Activated naive CD4-positive, alpha-beta T cell treated with anti-CD3 and anti-CD28 coated beads, Interleukin-2, amount 10 ng/mL, durations not matched to agents 7 days and 5 days (primary cell): ENCODE measurements at places on chromosomes 3 and 15.

- DNase-seq = no peak
These were observed 63.2 kb downstream of the CFAP20DC start for GRCh38 chr3:58986654-58987053.

DNA sequence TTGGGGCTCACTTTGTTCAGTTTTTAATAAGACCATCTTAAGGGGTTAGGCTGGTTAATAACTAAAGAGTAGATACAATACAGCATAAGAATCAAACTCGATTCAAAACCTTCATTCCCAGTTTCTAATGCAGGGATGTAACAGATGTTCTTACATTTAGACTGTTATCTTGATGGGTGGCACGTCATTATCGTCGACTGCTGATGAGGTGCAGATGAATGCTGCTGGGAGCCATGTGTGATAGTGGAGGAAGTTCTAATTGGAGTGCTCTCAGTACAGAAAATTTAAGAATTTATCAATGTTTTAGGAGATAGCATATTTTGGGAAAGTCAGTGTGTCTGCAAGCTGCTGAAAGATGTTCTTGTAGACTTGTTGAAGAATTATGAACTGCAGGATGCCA is 331.5 kb downstream of the PTPRG start:
- DNase-seq = no peak

DNA sequence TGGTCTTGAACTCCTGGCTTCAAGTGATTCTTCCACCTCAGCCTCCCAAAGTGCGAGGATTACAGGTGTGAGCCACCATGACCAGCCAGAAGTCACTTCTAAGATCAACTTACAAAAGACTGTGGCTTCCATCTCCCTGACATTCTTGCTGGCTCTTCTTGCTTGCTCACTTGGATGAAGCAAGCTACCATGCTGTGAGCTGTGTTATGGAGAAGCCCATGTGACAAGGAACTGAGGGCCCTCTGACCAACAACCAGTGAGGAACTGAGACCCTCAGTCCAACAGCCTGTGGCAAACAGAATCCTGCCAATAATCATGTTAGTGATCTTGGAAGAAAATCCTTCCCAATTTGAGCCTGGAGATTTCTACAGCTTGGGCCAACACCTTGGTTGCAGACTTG is 7.2 kb upstream of the VPS8 start:
- no peak for DNase-seq

DNA sequence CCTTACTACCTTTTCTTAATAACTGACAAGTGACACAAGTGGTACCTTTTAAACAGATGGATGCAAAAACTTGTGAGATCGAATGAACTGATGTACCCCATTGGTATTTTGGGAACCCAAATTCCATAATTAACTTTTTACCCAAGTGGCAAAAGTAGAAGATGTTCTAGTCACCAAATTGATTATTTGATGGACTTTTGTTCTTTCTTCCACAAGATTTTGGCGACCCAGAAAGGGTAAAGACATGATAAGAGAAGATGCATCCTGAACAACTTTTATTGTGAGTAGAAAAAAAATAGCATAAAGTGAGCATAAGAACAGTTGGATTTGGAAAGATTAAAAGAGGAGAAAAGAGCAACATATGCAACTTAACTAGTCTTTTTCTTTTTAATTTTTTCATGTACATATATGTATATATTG is 159.5 kb downstream of the TIGIT start:
- DNase-seq = no peak

GRCh38 chr15:55031727-55032126 is 165.0 kb downstream of the RSL24D1 start:
- no peak for DNase-seq

DNA sequence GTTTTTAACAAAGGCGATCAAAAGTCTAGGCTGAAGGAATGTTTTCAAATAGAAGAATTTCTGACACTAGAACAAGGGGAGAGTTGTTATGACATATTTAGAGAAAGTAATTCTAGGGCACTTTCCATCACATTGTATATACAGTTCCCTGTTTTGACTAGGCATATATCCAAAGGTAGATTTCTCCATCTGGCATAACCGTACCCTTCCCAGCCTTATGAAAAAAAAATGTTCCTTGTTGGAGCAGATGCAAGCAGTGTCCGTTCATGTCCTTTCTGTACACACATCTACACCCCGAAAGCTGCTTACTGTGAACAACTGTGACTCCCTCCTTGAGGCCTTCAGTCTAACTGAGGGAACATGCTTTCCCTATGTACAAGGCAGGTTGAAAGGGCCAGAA is 271.7 kb upstream of the GBE1 start:
- no peak for DNase-seq

GRCh38 chr3:194042927-194043326 is 93.0 kb upstream of the HES1 start:
- DNase-seq = no peak

- DNase-seq = no peak
These were observed 3.7 kb upstream of the GFM1 start for GRCh38 chr3:158640646-158641045.

- DNase-seq = peak; percentile 80
These were observed 610 bp downstream of the ARID3B start for GRCh38 chr15:74541494-74542165.

- no peak for DNase-seq
These were observed 199.8 kb upstream of the ALCAM start for GRCh38 chr3:105166893-105167292.

DNA sequence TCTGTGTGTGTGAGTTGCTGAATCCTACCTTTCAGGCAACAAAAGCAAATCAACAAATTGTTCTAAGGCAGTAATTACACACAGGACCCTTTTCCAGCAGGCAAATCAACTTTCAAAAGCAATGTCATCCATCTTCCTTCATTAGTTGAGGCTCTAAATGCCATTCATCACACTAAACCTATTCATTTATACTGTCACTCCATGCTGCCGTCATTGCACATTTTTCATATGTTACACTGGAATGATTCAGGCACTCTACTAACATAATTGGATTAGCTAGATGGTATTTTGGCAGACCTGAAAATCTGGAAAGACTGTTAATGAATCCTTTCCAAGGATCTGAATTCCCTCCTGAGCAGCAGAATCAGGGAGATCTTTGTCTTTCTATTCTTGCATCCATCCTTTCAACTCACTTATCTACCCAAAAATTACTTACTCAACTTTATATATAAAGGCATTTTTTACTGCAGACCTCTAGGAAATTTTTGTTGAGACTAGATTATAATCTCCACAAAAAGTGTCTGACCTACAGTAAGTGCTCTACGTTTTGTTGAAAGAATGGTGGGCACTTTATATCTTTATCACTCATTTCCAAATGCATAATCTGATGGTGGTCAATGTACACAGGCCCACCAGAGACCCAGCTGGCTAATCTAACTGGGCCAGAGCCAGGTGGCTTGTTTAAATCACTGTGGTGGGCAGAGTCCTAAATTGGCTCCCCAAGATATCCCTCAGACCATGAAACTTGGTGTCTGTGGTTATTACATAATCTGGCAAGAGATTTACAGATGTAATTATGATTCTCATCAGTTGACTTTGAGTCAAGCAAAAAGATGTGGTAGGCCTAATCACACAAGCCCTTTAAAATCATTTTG is 25.0 kb downstream of the MIX23 start:
- DNase-seq = no peak

GRCh38 chr3:30285188-30286006 is 321.0 kb upstream of the TGFBR2 start:
- DNase-seq = no peak

DNA sequence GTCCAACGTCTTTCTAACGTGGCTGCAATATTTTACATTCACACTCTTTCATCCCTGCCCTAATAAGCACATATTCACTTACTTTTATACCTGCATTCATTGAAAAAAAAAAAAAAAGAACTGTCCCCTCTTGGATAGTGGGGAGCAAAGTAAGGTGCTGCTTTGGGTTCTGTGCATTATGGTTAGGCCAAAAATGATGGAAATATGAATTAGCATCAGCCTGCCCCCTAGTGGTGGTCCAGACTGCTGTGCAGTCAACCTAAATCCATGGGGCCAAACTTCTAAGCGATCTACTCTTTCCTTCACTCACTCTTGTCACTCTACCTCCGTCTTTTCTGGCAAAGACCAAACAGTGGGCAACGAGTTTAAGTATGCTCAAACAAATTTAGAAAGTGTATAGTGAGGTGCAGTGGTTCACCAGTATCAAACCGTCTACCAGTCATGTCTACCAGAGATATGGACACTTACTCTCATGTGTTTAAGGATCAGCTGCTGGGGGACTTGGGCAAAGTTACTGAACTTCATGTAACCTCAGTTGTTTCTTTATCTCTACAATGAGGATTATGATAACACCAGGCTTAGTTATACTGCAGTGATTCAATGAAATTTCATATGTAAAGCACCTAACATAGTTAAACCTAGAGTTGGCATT is 61.5 kb upstream of the GRM7 start:
- DNase-seq = peak; percentile 51

DNA sequence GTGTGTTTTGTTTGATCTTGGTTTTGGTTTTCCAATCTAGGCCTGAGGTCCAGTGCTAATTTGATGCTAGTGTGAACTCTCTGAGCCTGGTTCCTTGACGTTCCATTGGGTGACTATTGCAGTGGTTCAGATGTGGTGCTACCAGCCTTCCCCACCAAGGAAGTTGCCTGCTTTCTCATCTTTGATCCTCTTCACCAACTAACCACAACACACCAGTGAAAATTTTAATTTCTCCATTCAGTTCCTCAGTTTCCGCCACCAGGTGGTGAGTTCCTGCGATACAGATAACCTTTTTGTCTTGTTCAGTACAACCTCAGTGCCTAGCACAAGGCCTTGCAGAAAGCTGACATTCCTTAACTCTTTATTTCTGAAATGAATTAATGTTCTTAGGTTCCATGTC is 337.4 kb upstream of the TPRG1 start:
- DNase-seq = peak; percentile 64

DNA sequence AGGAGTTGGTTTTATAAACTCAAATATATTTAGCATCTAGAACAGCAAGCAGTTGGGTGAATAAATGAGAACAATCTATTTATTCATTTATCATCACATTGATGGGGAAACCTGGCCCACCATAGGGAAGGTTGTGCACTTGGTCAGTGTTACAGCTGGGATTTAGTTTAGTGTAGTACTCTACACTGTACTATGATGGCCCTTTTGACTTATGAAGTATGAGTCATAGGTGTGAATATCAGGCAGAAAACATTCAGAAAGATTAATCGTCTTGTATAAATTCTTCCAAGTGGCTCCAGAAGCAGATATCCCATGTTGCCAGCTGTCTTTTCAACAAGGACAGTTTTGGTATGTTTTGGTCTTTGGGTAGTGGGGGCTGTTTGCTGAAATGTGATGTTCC is 38.0 kb downstream of the BBS4 start:
- no peak for DNase-seq

- DNase-seq = no peak
These were observed 234.4 kb upstream of the TBL1XR1 start for GRCh38 chr3:177431525-177432176.

- no peak for DNase-seq
These were observed 54.9 kb downstream of the DCUN1D1 start for GRCh38 chr3:182925330-182925943.

DNA sequence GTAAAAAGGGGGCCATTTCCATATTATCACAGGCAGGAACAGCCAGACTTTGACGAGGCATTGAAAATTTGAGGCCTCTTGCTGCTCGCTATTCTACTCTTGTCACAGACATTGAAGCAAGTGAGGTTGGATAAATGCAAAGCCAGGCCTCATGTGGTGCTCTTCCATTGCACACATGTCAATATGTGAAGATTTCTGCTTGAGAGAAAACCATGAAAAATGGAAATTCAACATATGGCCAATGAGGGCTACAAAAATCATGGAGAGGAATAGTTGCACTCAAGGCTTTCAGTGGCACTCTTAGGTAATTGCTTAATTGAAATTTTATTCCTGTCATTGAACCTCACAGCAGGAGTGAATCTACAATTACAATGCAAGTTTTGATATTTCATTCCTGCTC is 185.6 kb upstream of the MBNL1 start:
- DNase-seq = no peak

DNA sequence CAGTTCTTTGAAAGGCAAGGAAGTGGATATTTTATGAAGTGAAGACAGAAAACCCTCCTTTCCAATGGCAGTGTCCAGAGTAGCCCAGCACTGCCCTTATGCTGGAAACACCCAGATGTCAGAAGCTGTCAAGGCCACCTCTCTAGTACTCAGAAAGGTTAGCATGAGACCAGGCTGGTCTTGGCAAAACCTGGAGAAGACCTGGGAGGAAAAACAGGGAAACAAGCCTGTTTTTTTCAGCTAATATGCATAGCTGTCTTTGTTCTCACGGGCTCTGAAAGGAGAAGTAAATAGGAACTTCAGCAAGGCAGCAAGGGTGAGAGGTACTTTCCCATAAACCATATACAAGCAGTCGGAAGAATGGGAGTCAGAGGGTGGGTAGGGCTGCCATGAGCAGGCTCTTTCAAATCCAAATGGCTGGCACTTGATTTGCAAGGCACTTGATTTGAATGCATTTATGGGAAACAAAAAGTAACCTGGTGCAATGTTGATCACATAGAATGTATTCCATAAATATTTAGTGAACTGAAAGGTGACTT is 55.8 kb downstream of the HEG1 start:
- DNase-seq = no peak

DNA sequence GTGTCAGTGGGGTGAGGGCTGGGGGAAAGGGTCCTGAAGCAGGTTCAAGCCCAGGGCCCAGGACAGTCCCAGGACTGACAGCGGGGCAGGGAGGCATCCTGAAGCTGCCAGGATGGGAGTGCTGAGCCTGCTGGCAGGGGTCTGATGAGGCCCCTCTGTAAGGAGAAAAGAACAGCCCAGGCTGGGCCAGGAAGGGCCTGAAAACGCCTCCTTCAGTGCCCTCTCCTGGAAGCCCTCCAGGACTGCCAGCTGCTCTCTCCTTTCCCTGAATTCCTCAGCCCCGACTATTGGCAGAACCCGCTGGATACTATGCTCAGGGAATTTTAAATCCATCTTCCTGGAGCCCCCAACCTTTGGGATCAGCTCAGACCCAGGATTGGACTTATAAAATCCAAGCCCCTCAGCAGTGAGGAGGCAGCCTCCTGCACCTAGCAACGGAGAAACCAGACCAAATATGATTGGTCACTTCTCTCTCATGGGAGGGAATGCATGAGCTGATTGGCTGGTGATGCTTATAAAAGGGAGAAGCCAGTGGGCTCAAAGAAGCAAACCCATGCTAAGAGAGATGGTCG is 203.5 kb upstream of the LINGO1 start:
- peak; percentile 8 for DNase-seq

- no peak for DNase-seq
These were observed 946.2 kb upstream of the CFAP20DC start for GRCh38 chr3:59996056-59996455.

DNA sequence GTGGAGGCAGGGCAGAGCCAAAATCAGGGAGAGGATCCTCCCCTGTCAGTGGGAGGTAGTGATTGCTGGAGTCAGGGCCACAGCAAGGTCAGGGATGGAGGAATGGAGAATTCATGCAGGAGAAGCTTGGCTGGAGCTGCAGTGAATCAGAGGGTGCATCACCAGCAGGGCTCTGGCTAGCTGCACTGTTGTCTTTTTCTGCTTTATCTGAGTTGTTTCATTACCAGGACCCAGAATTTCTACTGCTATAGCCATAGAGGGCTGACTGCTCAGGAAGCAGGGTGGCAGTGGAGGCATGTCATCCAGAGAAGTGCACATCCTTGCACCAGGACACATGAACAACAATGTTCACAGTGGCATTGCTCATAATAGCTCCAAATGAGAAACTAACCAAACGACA is 113.5 kb upstream of the GALNT15 start:
- no peak for DNase-seq
